ENCODE measurements at places on chromosomes 16 and 17. TPM values are rescaled to one million over a fixed set of nuclear protein-coding genes. Genes with fewer than 3 reads are reported as not detected.

KCNAB3 gene
- 1.00 TPM for total RNA-seq

DRC3 gene
- total RNA-seq, result 0.55 TPM

FOXN1 gene
- under 0.01 TPM for total RNA-seq

KRTAP17-1 gene
- total RNA-seq, result 0.12 TPM

SP2 gene
- 0.37 TPM for total RNA-seq

Measured in uterine smooth muscle cell (primary cell).